Right renal pelvis (tissue), 4 donors: ENCODE measurements at places on chromosomes 3 and 15. TPM values are rescaled to one million over a fixed set of nuclear protein-coding genes. Genes with fewer than 3 reads are reported as not detected.
A peak's percentile ranks its signal among the peaks of the same experiment; 100 is the strongest.

Gene MYLK
- polyA plus RNA-seq = 133 TPM

- no peak for DNase-seq
These were observed 89.2 kb downstream of the CERS3 start for GRCh38 chr15:100439514-100439913.

DNA sequence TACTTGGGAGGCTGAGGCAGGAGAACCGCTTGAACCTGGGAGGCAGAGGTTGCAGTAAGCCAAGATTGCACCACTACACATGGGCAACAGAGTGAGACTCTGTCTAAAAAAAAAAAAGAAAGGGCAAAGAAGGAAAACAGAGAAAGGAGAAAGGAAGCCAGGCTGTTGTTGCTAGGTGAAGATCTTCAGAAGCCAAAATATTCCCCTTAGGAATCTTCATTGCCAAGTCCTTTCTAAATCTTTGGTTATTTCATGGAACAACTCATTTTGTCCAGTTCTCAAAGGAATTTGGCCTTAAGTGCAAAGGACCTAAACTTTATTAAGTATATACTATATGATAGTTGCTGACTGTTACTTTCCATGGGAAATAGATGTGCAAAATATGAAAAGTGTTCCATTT, 59.2 kb upstream of the OSBPL11 start:
- no peak for DNase-seq

- no peak for DNase-seq
These were observed 149.0 kb downstream of the NEK10 start for GRCh38 chr3:27220166-27220565.

Gene SUCLG2
- polyA plus RNA-seq = 89.7 TPM

Gene ABCC5
- polyA plus RNA-seq = 45.7 TPM

GRCh38 chr15:95409626-95410310, 920.7 kb upstream of the NR2F2 start:
- DNase-seq = peak; percentile 32

- DNase-seq = no peak
These were observed 5.2 kb downstream of the HYAL2 start for GRCh38 chr3:50317300-50317699.

DNA sequence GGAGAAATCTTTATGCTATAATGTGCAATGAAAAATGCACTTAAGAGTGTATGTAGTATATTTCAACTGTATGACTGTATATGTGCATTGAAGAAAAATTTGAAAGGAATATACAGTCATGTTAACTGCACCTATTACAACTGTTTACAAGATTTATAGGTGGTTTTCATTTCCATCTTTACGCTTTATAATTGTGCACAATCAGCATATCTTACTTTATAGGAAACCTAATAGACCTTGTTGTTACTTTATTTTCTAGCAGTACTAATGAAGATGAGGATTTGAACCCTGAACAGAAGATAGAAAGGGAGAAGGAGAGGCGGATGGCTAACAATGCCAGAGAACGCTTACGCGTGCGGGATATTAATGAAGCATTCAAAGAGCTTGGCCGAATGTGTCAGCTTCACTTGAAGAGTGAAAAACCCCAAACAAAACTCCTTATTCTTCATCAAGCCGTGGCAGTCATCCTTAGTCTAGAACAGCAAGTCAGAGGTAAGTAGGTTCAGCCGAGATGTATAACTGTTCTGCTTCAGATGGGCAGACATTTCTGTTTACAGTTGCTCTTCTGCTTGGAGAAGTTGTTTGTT, 103.4 kb upstream of the CGNL1 start:
- DNase-seq = no peak

- no peak for DNase-seq
These were observed 112.5 kb upstream of the CADPS start for GRCh38 chr3:62987721-62988120.

DNA sequence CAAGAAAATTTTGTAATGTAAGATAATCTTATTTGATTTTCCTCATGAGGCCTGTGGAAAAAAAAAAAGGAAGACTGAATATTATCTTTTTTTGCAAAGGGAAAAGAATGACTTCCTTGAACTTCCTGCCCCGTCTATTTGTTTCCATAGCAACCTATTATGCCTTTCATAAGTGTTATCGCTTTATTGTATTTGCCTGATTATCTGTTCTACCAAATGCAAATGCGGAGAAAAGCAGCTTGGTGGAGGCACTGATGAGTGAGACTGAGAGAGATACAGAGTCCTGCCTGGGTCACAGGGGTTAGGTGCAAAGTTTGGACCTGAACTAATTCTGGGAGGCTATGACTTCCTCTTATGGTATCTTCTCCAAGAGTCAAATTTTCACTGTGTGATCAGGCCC, 334.0 kb upstream of the KCNMB2 start:
- no peak for DNase-seq

- no peak for DNase-seq
These were observed 3.3 kb upstream of the CP start for GRCh38 chr3:149224736-149225594.

Gene ANO10
- 43.3 TPM for polyA plus RNA-seq

GRCh38 chr15:65371976-65372786, 5.6 kb downstream of the IGDCC3 start:
- no peak for DNase-seq

DNA sequence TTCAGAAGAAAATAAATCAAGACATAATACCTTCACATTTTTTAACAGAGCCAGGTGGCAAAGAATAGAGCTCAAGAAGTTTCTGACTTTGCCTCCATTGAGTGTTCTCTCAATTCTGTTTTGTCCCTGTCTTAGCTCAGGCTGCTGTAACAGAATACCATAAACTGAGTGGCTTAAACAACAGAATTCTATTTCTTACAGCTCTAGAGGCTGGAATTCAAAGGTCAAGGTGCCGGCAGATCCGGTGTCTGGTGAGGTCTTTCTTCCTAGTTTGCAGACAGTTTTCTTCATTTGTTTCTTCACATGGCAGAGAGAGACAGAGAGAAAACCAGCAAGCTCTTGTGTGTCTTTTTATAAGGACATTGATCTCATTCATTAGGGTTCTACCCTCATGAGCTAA, 25.6 kb downstream of the IQCH start:
- DNase-seq = no peak

Gene P2RY13
- polyA plus RNA-seq = 1.9 TPM

DNA sequence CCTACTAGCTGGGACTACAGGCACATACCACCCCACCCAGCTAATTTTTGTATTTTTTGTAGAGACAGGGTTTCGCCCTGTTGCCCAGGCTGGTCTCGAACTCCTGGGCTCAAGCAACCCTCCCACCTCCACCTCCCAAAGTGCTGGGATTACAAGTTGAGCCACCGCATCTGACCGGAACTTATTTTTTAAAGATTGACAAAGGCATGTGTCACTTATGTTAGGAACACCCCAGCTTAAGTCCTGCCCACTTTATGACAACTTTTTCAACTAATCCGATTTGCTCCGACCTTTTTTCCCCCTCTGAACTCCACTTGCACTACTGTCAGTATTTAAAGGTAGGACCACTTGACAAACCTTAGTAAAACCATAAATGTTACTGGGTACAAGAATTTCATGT, 211.6 kb upstream of the NR2E3 start:
- DNase-seq = no peak

Gene MASP1
- 6.8 TPM for polyA plus RNA-seq

Gene GABRA5
- polyA plus RNA-seq = 0.14 TPM

- DNase-seq = peak; percentile 48
These were observed 51.6 kb upstream of the CMTM7 start for GRCh38 chr3:32340039-32340438.

- no peak for DNase-seq
These were observed 134.3 kb downstream of the NSMCE3 start for GRCh38 chr15:29135309-29135657.

GRCh38 chr3:182909318-182910040, 70.9 kb downstream of the DCUN1D1 start:
- DNase-seq = no peak

DNA sequence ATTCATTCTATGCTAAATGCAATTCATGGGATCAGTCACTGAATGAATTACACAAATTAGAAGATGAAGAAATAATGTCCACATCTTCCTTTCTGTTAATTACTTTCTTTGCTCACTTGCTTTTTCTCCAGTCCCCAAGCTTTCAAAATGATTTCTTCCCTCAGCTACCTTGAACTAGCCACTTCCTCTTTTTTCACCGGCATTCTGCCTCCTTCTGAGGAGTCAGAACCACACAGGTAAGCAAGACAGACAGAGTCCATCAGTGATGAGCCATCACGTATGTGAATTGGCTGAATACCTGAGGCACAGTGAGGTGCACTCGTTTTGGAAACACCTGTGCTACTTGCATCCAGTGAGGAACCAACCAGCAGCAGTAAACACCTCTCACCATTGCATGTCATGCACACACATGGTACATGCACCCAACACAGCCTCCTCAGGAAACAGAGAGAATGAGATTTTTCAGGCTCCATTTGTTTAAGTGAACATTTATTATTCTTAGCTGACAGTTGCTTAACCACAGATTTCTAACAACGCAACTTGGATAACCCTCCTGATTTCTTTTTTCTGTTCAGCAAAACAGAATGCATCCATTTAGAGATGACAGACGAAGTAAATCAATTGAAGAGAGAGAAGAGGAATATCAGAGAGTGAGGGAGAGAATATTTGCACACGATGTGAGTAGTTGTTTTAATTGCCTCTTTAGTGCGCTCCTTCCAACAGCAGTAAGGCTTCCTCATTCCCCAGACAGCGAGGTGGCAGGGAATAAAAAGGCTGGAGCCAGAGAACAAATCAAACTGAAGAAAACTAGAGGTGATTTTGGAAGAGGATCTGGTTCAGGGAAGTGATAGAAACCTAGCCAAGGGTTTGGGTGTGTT, 69.3 kb downstream of the ARPP21 start:
- no peak for DNase-seq

Gene CYB561D2
- 18.3 TPM for polyA plus RNA-seq

- no peak for DNase-seq
These were observed 93.4 kb downstream of the IL12A start for GRCh38 chr3:160081958-160082533.

- DNase-seq = no peak
These were observed 16.1 kb upstream of the SEMA4B start for GRCh38 chr15:90184786-90185704.

Gene ARL8B
- 69.6 TPM for polyA plus RNA-seq

DNA sequence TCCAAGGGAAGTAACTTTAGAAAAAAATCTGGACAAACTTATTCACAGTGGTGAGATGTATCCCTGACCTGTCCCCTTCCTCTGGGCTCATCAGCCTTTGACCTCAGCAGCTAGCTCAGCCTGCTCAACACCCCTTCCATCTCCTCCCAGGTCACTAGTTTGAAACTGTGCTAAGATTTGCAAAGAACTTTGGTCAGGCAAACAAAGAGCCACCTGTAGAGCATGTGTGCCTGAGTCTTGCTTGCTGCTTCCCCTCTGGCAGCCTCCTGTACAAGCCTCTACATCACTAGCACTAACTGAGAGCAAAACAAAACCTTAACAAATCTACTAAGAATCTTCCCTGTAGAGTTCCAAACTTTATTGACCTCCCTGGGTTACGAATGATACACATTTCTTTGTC, 43.9 kb downstream of the NR1I2 start:
- DNase-seq = no peak

Gene GPR171
- not detected for polyA plus RNA-seq

Gene ZBTB47
- 15.5 TPM for polyA plus RNA-seq

DNA sequence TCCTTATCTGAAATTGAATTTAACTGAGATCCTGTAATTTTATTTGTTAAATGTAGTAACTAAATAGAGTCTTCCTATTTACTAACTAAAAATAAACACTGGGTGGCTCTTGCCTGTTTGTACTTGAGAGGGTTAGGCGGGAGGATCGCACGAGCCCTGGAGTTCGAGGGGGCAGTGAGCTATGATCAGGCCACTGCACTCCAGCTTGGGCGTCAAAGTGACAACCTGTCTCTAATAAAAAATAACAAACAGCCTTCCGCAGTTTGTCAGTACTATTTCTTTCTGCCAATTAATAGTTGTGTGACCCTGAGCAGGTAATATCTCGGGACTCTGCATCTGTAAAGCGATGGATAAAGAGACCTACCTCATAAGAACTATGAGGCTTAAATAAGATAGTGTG, 768 bp upstream of the PDE12 start:
- DNase-seq = no peak

DNA sequence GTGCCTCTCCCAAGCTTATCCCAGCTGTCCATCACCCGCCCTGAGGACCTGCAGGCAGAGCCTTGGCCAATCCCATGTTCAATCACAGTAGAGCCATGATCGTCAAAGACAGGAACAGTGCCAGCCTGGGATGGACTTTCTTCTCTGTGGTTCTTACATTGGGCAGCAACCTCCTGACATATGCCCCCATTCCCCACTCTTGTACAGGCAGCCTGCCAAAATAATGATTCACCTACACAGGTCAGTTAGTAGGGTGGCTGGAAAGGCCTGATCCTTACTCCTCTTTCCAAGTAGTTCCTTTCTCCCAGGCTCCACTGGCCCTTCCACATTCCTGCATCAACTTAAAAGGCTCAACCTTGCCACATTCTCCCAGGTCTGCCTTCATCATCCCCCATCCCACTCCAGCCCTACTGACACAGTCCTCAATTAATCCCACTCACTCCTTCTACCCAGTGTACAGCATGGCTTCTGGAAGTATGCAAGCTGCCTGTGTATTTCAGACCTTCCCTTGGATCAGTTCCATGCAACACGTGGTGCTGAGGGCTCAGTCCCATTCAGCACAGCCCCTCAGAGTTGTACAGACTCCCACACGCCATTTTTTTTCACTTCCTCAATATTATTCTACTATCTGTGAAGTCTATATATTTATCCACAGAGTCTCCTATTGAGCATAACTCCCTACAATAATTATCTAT, 189.8 kb downstream of the NTRK3 start:
- DNase-seq = no peak

DNA sequence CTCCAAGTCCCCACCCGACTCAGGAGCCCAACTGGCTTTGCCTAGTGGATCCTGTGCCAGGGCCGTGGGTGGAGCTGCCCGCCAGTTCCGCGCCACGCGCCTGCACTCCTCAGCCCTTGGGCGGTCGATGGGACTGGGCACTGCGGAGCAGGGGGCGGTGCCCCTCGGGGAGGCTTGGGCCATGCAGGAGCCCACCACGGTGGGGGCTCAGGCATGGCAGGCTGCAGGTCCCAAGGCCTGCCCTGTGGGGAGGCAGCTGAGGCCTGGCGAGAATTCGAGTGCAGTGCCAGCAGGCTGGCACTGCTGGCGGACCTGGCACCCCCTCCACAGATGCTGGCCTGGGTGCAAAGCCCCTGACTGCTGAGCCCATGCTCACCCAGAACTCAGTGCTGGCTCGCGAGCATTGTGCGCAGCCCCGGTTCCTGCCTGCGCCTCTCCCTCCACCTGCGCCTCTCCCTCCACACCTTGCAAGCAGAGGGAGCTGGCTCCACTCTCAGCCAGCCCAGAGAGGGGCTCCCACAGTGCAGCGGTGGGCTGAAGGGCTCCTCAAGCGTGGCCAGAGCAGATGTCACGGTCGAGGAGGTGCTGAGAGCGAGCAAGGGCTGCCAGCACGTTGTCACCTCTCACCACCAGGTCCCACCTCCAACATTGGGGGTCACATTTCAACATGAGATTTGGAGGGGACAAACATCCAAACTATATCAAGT, 122.7 kb downstream of the USP13 start:
- no peak for DNase-seq

- no peak for DNase-seq
These were observed 40.5 kb downstream of the CCNL1 start for GRCh38 chr3:157119369-157119951.

- DNase-seq = no peak
These were observed 81.3 kb downstream of the CHL1 start for GRCh38 chr3:277873-278272.

Gene CBLB
- 52.1 TPM for polyA plus RNA-seq

Gene SERF2
- polyA plus RNA-seq = 717 TPM

Gene GABRB3
- 5.9 TPM for polyA plus RNA-seq

- no peak for DNase-seq
These were observed 5.8 kb downstream of the RBMS3 start for GRCh38 chr3:29286478-29287240.

Gene MRAS
- 32.1 TPM for polyA plus RNA-seq
